Cortex of kidney (tissue), 1 donor: ENCODE measurements at places on chromosomes 5 and 9.

DNA sequence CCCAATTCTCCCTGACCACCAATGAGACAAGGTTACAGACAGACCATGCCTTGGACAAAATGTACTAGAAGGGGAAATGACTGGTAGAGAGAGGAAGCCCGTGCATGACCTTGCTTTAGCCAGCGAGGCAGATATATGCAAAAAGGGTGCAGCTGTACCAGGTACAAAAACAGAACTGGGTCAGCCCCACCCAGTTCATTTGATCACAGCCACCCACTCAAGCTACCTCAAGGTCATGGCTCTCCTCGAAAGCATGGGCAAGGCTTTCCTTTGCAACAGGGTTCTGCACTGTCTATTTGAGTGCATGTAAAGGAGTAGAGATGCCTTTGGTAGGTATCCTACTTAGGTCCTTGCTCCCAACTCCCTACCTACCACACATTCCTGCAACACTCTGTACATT is 33.3 kb downstream of the TLE1 start:
- DNase-seq: no peak

DNA sequence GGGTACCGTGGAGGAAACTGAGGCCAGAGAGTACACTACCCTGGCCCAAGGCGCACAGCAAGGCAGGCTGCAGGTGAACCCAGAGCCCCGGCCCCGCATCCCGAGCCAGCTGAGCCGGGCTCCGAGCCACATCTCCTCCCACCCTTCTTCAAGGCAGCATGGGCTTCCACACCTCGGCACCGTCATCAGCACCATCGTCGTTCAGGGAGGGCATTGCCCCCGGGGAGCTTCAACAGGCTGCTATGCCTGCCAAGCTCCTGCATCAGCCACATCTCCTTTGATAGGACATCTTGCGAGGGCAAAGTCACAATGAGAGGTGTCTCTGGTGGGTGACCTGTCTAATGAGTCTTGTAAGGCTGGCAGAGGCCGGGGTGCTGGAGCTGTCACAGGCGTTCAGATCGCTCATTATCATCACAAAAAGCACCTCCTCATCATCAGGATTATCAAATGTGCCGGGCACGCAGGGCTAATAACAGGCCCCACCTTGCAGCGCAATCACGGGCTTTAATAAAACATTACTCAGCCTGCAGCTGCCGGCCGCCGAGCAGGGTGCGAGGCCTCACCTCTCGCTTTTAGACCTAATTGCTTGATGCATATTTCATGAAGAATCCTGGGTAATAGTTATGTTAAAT is 20.0 kb upstream of the SLC25A51 start:
- DNase-seq: no peak

DNA sequence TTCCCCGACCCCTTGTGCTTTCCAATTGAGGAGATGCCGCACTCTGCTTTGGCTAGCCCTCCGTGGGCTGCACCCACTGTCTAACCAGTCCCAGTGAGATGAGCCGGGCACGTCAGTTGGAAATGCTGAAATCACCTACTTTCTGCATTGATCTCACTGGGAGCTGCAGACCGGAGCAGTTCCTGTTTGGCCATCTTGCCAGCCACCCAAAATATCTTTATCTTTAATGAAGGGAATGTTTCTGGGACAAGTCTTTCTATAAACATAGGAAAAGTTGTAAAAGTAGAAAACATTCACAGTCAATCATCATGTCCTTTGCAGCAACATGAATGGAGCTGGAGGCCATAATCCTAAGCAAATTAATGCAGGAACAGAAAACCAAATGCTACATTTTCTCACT is 147.6 kb downstream of the RPS23 start:
- DNase-seq: no peak

DNA sequence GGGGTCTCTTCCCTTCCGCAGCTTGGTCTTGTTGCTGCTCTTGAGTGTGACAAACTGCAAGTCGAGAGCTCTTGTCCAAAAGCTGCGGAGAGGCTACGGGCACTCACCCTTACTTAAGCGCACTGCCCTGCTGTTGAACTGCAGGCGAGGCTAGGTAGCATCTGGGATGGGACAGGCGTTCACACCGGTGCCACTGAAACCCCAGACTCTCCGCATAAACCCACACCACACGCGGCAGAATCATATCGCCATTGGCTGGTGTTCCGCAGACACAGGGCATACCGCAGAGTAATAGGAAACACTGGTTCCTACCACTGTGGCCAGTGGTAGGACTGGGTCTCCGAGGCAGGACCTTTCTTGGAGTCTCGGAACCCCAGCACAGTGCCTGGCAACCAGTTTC is 2.2 kb upstream of the NPR3 start:
- no peak for DNase-seq

DNA sequence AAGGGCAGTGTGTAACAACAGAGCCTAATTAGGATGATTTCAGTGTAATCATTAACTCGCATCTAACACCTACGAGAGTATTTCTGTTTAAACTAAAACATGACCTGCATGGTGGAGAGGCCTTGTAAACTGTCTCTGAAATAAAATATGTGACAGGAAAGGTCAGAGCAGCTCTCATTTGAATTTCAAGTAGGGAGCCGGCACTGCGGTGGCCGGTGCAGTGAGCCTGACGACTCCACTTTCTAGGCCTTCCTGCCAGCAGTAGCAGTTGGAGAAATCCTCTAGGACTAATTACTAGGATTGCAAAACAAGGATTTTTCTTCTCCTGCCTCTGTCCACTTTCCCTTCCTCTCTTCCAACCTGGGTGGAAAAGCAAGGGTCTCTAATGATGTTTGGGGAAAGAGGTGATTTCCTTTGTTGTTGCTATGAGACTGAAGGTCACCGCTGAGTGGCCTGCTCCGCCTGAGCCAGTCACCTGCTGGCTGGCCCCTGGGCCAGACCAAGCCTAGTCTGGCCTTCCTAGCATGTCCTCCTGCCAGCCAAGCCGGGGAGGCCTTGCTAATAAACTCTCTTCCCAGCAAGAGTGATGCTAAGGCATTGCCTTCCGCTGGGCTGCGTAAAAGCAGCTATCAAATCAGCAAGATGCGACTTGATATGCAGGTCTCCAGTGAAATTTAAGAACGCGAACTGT is 245.7 kb downstream of the PSAT1 start:
- DNase-seq: no peak

DNA sequence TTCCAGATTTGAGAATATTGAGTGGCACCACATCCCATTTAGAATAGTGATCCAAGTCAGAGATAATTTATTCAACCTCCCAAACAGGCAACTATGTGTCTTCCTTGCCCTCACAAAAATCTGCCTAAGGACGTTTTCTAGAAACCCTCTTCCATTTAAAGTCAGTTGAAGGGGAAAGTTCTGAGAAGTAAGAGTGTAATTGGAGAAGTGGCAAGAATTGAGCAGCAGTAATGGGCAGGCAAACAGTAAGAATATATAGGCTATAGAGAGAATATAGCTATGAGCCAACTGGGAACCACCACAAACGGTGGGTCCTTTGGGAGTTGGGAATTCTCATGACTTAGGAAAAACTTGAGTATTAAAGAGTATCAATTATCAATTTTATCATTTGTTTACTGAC is 31.1 kb upstream of the CETN3 start:
- no peak for DNase-seq

DNA sequence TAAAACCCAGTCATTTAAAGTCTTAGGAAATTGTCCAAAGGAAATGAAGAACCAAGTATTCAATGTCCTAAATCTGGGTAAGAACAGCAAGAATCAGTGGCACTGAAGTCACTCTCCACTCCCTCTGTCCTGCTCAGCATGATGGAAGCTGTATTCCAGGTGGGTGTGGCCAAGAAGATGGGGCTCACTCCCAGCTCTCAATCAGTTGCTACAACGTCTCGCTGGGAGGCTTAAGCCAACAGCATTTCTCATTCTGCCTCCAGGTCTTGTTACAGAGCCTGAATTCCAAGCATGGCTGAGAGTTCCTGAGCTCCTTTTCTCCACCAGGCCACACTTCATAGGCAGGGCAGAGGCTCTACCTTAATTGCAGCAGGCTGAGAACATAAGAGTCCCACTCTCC is 41.2 kb upstream of the TRIO start:
- no peak for DNase-seq

DNA sequence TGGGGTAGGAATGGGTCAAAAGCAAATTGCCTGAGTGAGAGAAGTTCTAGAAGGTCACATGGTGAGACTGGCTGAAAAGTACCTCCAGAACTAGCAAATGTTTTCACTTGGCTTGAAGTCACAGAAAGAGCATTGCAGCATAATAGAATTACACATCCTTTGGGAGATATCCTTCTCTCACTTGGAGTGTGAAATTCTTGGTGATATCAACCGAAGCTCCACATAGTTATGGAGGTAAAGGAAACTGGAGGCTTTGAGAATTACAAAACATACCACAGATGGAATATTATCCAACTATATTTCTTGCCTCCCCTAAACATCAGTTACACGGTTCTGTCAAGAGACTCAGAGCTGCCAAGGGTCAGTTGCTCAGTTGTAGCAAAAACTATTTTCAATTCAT is 182.4 kb downstream of the SEMA5A start:
- DNase-seq: no peak

GRCh38 chr5:80978772-80979317 is 18.7 kb downstream of the RASGRF2 start:
- DNase-seq: no peak

GRCh38 chr5:172809774-172810173 is 24.3 kb upstream of the ERGIC1 start:
- no peak for DNase-seq

DNA sequence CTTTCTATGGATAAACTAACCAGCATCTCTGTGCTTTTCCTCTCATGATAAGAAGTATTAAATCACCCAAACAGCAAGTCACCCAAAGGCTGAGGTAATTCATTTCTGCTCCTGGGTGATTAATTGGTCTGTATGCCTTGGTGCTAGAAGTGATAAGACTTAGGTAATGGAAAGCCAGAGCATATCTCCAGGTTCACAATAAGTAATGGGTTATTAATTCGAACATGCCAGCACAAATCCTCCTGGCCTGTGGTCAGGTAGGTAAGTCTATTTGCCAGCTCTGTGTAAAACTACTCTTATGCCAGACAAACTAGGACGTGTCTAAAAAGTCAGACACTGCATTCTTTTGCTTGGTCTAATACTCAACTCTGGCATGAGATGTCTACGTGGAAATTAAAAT is 11.2 kb upstream of the ENC1 start:
- DNase-seq: no peak

- no peak for DNase-seq
Measured at GRCh38 chr5:130836729-130837649, 328.1 kb downstream of the HINT1 start.

DNA sequence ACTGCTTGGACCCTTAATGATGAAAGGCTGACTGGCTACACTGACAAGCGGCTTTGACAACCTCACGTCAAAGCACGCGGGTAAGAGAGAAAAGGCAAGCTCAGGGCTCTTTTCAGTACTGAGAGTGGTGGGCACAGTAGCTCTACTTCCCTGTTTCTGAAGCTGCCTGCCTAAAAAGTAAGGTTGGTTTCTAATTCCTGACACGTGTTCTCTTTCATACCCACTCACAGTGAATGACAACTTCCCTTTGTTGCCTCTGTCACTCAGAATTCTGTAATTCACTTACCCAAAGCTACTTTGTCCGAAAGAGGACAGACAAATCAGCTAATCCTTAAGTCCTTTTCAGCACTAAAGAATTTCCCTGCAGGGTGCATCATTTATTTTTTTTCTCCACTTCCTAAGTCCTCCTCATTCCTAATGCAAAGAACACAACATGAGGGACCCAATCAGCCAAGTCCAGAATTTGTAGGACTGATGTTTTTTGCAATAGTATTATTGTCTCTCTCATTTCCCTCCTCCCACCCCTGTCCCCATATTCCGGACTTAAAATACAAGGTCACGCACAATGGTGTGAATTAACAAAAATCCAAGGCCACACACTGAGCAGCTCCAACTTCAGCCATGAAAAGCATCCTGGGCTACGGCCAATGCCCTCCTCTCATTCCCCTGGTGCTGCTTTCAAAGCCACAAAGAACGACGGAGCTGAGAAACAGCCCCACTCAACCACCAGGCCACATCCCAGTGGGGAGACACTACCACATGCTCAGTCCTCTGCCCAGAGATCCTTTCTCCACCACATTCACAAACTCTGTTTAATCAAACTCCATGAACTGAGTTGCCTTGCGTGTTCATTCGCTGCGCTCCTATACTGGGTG is 221.0 kb downstream of the TSSK1B start:
- DNase-seq: no peak

GRCh38 chr5:159928122-159928909 is 12.0 kb downstream of the ADRA1B start:
- no peak for DNase-seq
